Choroid plexus epithelial cell (primary cell): ENCODE measurements at places on chromosomes 4 and X.

DNA sequence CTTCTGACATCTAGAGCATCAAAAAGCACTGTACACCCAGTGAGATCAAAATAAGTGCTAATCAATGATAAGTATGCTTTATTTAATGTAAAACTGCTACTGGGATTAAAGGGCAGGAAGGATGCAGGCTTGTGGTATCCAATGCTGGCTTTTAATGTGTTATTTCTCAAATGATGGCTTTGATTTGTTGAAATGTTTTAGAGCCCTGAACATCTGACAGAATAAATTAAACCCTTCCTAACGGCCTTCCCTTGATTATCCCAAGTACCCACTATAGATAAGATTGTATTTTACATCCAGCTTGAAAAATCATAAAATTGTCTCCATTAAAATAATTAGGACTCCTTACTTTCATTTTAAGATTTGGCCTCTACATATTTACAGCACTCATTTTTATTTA is 382.9 kb downstream of the HNRNPD start:
- no peak for DNase-seq

DNA sequence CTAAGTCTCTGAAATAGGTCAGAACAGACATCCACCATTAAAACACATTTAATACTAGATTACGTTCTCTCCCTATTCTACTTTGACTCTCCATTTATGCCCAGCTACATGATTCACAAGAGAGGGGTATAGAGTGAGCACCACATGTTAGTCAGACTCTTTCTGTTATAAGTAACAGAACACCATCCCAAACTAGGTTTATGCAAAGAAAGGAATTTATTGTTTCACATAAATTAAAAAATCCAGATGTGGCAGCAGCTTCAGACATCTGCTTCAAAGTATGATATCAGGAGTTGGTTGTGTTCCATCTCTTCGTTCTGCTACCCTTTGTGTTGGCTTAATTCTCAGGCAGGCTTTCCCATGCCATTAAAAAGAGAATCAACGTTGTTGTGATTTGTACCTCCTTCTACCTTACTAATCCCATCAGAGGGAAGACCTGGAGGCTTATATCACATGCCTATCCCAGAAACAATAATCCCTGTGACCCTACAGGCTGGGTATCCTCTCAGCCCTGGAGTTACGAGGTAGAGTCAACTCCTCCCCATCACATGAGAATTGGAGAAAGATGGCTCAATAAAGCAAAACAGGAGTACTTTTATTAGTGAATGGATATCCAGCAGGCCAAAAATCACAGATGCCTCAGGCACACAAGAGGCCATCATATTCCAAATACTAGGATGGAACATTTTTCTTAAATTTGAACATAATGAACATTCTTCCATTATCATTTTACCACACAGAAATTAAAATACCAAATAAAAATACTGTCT is 163.2 kb downstream of the SLC7A11 start:
- no peak for DNase-seq

DNA sequence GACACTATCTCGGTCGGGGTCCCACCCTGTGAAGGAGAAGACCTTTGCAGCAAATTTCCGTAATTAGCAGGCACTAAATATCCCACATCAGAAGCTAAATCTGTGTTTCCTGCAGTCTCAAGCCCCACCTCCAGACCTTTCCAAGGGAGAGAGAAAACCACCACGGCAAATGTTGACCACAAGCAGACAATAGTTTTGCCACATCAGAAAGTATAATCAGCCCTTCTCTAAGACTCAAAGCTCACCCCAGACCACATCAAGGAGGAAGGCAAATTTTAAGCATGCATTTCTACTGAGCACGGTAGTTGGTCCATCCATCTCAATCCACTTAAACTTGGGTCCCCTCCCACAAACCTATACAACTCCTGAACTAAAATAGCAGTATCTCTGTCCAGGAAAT is 398.5 kb downstream of the GPM6A start:
- DNase-seq: peak; percentile 65

GRCh38 chr4:57231781-57232180 is 121.6 kb upstream of the IGFBP7 start:
- DNase-seq: peak; percentile 5

- peak; percentile 65 for DNase-seq
These were observed 905.3 kb upstream of the INTU start for GRCh38 chr4:126727461-126727860.

DNA sequence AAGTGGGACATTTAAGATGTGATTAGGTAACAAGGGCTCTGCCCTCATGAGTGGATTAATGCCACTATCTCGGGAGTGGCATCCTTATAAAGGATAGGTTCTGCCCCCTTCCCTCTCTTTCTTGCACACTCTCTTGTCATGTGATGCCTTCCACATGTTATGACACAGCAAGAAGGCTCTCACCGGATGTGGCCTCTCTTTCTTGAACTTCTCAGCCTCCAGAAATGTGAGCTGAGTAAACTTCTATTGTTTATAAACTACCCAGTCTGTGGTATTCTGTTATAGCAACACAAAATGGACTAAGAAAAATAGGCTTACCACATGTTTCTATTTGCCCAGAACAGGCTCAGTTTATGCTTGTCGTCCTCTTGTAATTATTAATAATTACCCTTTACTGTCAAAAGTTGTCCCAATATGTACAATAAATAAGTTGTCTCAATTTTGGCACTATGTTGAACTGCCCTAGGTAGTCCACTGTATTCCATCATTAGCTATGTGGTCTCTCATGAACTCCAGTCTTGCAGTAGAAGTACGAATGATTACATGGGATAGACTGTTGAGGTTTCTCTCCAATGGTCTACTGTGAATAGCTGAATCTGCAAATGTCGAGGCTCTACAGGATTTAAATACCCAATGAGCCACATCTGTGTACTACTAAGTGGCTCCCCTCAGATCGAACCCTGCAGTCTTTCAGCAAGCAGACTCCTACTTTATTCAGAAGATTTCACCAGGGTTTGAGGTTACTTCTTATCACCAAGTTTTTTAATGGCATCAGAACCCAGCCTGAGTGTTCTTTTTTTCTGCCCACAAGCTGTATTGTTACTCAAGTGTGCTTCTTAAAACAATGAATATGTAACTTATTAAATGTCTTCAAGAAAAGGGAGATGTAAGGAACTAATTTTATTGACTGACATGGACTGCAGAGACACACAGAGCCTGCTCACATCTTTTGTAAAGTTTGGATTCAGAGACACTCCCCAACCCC is 102.0 kb upstream of the LEF1 start:
- peak; percentile 89 for DNase-seq

- DNase-seq: no peak
These were observed 6.6 kb downstream of the RAI2 start for GRCh38 chrX:17854531-17854930.

DNA sequence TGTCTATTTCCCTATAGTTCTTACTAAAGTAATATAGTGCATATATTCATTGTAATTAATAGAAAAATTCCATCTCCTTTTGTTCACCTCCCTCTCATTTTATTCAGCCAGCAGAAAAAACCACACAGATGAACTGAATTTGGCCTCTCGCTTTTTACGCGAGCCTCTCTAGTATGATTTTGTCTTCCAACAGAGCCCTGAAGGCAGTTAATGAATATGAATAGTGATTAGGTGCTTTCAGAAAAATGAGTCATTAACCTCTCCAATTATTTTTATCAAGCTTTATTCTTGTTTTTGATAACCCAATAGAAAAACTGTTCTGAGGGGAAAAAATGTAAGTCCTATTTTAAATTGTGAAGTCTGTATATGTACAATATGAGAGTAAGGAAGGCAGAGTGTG is 74.1 kb downstream of the ZAR1 start:
- no peak for DNase-seq

DNA sequence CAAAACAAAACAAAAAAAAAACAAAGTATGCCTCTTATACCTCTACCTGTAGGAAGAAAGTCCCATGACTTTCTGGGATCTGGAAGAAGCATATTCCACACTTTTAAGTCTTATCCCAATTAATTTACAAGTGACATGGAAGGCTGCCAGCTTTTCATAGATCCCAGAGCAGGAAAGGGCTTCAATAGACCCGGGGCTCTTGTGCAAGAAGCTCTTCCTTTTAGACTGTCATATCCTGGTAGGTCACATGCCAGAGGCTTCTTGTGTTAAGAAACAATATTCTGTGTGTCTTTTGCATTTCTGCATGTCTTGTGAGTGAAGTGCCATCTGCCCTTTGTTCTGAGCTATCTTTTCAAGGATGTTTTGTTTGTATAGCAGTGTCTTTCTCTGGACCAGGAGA is 84.4 kb upstream of the PHOX2B start:
- DNase-seq: peak; percentile 3

DNA sequence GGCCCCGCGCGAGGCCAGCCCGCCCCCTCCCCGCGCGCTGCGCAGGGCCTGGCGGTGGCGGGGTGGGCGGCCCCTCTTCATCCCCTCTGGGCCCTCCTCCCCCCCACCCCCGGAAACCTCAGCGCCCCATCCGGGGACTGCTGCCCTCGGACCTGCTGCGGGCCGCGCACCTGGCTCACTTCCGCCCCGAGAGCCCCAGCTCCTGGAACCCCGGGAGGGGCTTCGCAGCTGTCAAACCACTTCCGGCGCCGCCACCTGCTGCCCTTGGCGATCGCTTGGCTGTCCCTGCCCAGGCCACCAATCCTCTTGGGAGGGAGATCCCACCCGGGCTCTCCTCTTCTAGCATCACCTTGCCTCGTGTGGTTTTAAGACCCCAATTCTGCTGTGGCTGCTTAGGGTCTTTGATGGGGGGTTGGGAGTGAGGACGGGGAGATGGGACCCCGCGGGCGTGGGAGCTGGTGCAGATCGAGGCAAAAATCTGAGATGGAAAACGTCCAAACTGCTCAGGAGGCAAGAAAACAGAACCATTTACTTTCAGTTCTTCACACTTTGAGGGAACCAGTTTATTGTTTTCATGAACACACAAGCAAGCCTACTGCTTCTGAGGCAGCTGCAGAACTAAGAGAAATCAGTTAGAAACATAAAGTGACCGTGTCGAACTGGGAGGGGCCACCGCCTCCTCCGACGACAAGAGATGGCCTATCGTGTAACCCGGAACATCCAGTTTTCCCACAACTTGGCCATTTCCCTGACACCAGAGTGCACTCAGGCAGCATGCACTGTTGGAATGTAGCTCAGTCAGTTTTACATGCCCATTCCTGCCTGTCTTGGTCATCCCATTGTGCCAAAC is 754 bp downstream of the MTMR1 start:
- DNase-seq: peak; percentile 42

DNA sequence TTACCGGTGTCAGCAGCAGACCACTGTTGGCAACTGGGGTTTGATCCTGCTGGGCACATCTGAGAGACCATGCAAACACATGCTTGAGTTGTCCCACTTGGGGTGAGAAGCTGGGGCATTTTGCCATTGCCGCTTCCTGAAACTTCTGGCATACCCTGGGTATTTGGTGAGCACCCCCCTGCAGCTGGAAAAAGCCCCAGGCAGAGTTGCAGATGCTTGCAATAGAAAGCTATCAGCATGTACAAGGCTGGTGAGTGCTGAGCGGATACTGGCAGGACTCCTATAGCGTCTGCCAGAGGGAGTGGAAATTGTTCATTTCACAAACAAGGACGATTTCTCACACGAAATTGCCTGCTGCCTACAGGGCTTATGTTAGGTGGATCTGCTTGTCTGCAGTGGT is 32.3 kb downstream of the SUPT20HL1 start:
- no peak for DNase-seq

GRCh38 chrX:6748595-6748994 is 213.7 kb upstream of the VCX3A start:
- no peak for DNase-seq

DNA sequence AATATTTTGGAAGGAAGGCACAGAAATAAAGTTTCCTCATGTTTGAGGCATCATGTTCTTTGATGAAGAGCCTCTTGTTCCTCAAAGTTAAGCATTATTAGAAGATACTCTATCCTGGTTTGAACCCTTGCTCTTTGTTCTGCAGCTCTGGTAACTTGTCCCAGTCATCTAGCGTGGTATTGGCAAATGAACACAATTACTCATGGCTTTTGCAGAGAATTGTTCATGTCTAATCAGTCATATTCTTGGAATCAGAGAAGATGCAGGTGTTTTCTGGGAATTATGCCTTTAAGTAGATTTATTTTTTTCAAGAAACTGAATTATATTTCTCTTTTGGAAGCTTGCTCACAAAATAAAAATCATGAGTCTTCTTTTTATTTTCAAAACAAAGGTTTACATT is 52.9 kb upstream of the HPGDS start:
- DNase-seq: no peak

DNA sequence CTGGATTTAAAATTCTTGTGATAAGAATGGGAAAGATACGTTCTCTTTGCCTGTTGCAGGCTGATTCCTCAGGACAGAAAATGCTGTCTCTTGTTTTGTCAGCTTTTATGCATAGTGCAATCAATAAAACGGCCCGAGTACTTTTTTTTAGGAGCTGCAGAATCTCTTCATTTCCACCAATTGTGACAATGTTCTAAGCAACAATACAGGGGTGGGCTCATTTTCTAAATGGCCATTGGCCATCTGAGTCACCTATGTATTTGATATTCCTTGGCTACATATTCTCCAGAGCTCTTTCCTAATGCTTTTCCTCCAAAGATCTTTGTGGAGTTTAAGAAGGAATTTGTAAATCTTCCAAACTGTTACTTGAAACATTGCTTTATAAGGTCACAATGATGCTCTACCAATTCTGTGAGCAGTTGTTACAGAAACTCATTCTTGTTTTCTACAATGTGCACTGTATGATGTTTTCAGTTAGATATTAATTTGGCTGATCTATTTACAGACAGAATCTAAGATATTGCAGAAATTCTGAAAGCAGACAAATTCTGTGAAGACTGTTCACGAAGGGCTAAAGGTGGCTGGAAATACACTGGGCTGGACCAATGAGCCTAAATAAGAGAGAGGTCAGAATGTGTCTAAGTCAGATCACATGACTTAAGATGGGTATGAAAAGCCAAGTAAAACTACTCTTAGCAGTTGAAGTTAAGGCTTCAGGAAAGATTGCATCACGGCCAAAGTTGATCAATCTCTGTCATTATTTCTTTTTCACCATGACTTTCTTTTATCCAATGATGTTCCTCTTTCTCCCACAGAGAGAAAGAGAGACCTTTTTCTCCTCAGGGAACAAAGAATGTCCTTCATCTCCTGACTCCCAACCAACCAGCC is 33.4 kb downstream of the TAPT1 start:
- DNase-seq: no peak

- no peak for DNase-seq
These were observed 770.2 kb downstream of the FSTL5 start for GRCh38 chr4:161393602-161394001.

- no peak for DNase-seq
These were observed 206.7 kb downstream of the SHROOM3 start for GRCh38 chr4:76641758-76642157.
